C1 segment of cervical spinal cord (tissue), 14 donors: ENCODE measurements at places on chromosomes 2 and 18.

DNA sequence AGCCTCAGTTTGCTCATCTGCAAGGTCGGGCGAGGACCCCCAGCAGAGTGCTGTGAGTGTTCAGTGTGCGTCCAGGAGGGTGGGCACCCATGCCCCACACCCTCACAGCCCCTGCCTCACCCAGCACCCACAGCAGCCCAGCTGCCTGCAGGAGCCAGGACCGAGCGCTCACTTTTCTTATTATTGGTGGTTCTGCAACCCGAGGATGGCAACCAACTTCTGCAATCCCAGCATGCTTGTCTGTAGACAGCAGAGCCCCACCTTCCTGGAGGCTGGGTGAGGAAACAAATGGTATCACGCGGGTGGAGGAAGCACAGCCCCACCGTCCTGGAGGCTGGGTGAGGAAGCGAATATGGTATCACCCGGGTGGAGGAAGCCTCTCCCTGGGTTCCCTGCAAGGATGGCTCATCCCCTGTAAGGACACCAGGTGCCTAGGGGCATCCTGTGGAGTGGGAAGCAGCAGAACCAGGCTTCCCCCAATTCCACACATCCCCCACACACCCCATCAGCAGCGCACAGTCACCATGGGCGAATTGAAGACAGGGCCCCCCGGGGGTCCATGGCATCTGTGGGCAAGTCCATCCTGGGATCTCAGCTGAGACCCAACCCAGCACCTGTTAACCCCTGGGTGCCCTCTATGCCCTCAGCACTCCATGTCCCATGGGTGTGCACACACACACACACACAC lies 220.5 kb upstream of the RAB6C start:
- no peak for DNase-seq

- no peak for DNase-seq
Measured at GRCh38 chr18:78765637-78766281, 213.9 kb upstream of the SALL3 start.

DNA sequence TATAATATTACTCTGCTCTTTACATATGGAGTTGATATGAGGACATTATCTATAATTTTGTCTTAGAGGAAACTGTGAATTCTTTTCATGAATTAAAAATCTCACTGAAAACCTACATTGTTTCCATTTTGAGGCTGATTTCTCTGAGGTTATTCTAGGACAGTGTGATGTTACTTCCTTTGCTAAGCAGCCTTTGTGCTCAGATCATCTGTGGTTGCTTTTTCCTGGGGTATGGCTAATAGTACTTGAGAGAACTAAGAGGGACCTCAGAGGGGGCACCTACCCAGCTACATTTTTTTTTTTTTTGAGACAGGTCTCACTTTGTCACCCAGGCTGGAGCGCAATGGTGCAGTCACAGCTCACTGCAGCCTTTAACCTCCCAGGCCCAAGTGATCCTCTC lies 8.7 kb upstream of the MPP4 start:
- DNase-seq, result no peak

- no peak for DNase-seq
Measured at GRCh38 chr18:46547520-46547919, 109.5 kb downstream of the LOXHD1 start.

DNA sequence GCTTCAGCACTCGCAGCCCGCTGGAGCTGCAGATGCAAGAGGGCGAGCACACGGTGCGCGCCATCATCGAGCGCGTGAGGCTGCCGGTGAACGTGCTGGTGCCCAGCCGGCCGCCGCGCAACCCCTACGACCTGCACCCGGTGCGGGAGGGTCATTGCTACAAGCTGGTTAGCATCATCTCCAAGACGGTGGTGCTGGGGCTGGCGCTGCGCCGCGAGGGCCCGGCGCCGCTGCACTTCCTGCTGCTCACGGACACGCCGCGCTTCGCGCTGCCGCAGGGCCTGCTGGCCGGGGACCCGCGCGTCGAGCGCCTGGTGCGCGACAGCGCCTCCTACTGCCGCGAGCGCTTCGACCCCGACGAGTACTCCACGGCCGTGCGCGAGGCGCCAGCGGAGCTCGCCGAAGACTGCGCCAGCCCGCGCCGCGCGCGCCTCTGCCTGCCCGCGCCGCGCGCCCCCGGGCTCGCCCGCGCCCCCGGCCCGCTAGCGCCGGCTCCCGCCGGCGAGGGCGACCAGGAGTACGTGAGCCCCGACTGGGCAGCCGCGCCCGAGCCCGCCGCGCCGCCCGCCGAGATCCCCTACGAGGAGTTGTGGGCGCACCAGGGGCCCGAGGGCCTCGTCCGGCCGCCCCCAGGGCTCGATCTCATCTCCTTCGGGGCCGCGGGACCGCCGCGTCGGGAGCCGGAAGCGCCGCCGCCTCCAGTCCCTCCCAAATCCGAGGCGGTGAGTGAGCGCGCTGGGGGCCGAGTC lies 11.8 kb downstream of the GAREM2 start:
- no peak for DNase-seq

DNA sequence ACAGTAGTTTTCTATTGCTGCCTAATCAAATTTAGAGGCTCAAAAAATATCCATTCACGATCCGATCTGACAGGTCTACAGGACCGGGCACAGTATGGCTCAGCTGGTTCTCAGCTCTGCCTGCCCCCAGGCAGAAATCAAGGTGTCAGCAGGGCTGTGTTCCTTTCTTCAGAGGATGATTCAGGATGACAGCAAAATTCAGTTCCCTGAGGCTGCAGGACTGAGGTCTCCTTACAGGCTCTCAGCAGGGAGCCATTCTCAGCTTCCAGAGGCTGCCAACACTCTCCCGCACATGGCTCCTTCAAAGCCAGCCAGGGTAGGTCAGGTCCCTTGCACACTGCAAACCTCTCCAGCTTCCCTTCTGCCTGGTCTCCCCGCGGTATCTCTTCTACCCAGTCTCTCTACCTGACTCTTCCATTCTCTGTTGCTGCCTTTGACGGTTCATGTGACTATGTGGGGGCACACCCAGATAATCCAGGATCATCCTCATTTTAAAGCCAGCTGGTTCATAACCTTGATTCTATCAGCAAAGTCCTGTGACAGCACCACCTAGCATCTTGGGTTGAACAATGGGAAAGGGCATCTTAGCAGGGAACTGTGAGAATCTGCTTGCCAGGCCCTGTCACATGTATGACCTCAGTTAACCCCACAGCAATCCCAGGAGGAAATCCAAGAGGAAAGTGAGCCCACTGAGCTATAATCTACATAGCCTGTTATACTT lies 50.4 kb downstream of the UXS1 start:
- DNase-seq, result no peak

DNA sequence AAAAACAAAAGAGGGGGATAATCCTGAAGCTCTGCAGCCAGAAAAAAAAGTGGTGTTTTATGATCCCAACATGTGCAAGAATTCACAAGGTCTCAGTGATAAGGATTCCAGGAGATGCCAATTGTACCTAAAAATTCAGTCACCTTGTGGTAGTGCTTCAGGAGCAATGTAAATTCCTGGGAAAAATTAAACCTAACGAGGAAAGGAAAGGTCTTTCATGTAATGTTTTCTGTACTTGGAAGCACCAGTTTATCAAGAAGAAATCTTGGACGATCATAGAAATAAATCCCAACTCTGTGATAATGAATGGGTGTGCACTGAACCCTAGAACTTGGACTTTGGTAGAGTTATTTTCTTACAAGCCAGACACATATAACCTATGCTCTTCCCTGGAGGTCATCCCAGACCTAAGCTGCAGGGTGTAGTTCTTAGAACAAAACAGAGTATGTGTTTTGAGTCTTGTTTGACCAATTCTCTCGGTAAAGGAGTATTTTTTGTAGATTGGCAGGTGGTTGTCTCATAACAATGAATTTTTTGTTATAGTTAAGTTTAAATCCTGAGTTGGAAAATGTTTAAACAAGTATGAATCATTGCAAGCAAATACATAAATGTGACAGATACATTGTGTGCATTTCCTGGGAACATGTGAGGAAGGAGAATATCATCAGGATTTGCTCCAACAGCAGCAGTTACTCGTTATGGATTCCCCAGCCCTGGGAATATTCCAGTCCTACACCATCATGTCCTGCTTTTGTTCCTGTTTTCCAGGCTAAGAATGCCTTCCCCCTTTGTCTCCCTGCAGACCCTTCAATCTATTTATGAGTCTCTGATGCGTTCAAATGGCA lies 224.6 kb downstream of the NAPG start:
- DNase-seq, result no peak

DNA sequence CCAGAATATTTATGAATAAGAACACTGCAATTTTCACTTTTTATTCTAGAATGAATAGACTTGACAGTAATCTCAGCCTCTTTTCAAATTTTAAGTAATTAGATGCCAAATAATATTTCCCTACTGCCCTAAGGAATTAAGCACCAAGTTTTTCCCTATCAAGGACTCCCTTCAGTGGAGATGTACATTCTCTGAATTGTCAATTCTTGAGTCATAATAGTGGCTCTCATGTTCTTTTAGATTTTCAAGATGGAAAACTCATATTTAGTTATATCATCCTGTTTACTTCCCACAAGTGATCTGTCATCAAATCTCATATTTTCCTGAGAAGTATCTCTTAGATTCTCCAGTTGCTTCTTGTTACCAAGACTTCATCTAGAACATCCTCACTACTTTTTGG lies 1248.9 kb upstream of the CHAC2 start:
- no peak for DNase-seq

DNA sequence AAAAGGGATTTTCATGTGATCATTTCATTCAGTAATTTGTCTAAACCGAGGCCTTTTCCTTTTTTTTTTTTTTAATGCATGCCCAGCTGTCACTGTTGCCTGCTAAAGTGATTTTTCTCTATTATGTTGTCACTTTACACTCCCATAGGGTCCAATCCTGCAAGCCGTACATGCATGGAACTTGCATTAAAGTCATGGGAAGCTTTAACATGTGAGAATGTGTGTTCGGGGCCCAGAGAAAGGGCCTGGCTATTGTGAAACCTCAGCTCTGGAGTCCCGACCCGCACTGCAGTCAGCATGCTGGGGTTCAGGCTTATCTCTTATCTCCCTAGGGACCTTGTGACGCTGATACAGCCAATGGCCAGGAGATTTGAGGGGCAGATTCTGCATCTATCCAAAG lies 474.6 kb downstream of the SLC4A3 start:
- DNase-seq, result no peak

DNA sequence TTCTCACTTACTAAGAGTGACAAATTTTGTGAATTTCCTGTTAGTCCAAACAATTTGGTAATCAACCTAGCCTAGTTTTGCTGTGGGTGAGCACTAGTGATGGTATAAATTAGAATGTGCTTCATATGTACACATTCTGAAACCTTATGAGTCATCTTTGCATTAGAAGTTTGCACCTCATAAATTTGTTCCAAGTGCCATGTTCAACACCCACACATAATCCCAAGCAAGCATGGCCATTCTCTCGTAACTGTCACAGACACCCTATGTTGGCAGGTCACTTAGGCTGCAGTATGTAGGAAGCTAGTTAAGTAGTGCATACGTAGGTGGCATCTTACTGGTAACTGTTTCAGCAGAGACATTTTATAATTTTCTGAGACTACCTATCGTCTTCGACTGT lies 46.9 kb downstream of the NAB1 start:
- no peak for DNase-seq

GRCh38 chr2:238722883-238723282 lies 125.0 kb upstream of the TWIST2 start:
- DNase-seq, result no peak

DNA sequence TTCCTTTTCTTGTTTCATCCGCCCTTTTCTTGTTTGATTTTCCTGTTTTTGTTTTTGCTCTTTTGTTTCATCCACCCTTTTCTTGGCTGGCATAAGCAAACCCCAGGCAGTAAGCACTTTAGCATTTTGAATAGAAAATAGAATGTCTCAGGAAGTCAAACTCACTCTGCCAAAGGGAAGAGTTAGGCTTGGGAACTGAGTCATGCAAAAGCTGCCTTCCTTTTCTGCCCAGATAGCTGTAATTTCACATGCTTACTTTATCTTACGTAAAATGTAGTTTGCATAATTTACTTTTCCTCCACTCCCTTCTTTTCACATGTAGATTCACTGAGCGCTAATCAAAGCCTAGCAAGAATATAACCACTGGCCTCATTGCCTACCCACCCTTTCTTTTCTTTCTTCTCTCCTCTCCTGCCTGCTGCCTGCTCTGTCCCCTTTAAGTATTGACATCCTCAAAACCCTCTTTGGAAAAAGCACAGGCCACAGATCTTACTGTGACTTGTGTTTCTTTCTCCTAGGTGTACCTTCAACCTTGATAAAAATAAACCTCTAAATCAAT lies 48.4 kb downstream of the CNGA3 start:
- DNase-seq, result no peak

GRCh38 chr2:79835911-79836310 lies 323.1 kb downstream of the CTNNA2 start:
- no peak for DNase-seq

- DNase-seq, result no peak
Measured at GRCh38 chr2:143603035-143603655, 473.9 kb downstream of the ARHGAP15 start.
